Testis (tissue), 5 donors: ENCODE measurements at places on chromosomes 2 and 18. TPM values are rescaled to one million over a fixed set of nuclear protein-coding genes. Genes with fewer than 3 reads are reported as not detected.

Gene TMEFF2
- total RNA-seq: 2.7 TPM

- DNase-seq: no peak
These were observed 446.1 kb upstream of the MYT1L start for GRCh38 chr2:2777213-2777612.

Gene REG3G
- 69.7 TPM for total RNA-seq

DNA sequence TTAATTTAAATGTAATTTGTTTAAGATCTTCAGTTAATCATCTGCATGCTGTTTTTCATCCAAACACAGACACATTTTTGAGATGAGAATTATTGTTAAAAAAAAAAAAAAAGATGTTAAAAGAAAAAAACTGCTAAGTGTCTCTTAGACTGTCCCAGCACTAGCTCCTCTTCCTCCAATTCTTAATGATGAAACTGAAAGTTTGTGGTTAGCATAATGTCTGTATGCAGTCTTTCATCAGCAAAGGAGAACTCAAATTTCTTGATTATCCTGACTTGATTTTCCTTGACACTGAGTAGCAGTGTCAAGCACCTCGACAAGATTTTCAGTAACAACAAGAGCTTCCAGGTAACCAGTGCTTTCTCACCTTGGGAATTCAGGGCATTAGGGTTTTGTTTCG is 274.4 kb downstream of the LRRTM1 start:
- DNase-seq: no peak

DNA sequence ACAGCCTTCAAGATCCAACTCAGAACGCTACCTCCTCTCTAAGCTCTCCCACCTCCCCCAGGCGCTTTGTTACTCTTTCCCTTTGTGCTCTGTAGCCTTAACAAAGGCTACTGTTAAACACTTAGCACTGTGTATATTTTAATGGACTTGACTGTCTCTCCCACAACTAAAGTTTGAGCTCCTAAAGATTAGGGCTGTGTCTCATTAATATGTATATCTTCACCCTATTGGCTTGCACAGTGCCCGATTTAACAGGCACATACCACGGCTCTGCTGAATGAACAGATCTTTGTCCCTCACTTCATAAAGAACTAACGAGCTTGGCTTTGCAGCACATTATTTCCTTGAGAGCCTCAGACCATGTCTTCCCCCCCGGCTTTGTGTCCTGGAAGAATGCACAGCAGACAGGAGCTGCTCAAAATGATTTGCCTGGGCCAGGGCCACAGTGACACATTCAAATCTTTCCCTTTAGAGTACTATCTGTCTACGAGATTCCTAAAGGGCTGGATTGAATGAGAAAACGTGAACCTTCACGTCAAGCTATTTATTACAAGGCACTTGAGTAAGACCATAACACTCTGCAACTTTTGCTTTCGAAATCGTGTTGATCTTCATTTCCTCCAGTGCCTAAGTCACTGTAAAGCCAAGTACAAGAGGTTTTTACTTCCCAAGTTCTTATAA is 22.1 kb downstream of the ABHD3 start:
- peak; percentile 51 for DNase-seq

DNA sequence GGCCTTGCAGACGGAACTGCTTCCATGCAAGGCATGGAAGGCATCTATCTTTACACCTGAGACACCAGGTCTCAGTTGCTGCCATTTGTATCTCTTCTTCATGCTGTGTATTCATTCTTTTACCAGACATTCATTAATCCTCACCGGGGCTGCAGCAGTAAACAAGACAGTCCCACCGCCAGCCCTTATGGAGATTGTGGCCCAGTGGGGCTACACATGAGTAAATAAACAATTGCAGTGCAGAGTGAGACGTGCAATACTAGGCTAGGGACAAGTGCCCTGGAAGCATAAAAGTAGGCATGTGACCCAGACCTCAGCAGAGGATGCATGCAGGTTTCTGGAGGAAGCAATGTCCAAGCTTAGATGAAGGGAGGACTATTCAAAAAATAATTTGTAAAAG is 497.6 kb upstream of the KLHL29 start:
- DNase-seq: no peak

GRCh38 chr2:102005989-102006885 is 14.5 kb downstream of the IL1R2 start:
- DNase-seq: peak; percentile 78

Gene DNAJC5G
- 57.9 TPM for total RNA-seq

DNA sequence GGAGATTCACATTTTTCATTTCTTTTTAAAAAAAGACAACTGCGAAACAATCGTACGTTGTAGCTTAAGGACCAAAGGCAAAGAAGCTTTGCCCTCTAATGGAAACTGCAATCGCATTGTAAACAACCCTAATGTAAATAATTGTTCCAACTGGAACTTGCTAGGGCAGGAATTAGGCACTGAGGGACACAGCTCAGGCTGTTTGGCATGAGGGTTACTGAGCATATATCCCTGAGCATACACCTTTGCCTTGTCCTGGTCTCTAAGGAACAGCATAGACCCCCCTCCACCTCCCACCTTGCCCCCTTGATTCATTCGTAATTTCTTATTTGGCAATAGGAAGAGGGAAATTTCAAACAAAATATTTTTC is 396.4 kb downstream of the LNPK start:
- DNase-seq: no peak

DNA sequence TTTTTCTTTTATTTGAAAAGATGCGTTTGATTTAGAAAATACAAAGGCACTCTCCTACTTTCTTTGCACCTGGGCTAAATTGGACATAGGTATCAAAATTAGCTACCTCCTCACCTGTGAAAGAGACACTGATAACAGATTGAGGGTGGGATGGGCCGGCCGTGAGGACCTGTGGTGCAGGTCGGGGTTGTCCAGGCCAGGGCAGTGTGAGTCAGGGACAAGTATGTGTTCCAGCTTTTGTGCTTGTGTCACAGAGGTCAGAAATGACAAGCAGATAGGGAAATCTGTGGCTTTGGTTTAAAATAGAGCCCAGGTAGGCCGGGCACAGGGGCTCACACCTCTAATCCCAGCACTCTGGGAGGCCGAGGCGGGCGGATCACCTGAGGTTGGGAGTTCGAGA is 22.6 kb downstream of the MYL12B start:
- DNase-seq: no peak

Gene SLC11A1
- total RNA-seq: 32.3 TPM

DNA sequence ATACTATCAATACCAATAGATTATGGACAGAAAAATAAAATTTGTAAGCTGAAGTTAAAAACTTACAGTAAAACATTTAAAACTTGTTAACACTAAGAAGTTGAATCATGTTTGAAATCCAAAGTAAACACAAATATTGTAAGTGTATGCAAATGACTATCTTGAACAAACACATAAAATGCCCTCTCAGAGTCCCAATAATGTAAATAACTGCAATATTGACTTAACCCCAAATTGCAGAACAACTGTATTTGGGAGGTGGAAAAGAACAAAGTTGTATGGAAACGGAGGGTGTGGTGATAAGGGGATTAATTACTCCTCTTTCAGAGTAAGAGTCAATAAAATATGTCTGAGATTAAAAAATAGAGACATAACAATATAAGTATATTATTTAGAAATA is 140.0 kb upstream of the NOL4 start:
- DNase-seq: no peak

DNA sequence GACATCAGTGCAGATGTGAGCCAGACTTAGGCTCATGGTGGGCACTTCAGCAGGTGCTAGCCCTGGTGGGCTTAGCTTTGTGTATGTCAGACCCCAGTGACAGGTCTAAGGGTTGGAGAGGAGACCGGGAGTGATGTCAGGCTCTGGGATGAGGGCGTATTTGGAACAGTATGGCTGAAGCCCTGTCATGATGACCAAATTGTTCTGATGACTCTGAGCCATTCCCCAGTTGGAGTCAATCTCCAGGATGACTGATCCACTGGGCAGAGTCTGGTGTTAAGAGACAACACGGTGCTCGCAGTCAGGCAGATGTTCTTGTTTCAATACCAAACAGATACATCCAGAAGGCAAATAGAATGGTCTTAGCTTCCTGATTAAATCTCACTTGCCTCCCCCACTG is 241.5 kb downstream of the SOX11 start:
- DNase-seq: no peak

DNA sequence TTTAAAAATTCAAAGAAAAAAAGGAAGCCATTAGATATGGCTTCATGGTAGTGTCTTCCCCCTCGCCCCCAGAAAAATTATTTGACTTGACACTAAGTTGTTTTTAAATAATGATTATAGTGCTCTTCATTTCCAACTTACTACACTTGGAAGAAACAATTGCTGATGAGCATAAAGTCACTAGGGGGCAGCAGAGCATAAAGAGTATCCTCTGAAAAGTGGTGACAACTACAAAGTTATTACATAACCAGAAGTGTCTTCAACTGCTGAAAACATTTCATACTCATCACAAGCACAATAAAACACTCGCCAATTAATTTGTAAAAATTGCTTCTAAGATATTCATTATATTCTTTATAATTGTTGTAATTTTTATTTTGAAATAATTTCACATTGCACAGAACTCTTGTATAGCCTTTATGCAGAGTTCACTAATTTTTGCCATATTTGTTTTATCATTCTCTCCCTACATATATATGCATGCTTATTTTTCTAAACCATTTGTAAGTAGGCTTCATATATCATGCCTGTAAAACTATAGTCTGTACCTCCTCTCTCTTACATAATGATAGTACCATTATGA is 54.9 kb downstream of the EXOC6B start:
- DNase-seq: peak; percentile 83

DNA sequence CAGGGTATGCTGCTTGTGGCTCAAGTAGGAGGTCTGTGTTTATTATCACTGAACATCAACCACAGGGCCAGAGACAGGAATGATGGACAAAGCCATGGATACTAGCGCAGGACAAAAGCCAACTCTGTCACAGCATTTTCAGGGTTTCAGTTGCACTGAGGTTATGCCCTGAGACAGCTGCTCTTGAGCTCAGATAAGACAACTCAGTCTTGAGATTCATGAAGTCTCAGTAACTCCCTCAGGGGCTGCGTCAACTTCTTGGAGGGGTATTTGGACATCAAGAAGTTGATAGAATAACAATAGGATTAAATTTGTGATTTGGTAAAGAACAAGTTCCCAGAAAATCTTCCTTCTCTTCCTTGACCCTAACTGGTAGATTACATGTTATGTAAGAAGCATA is 287.0 kb upstream of the SLC14A2 start:
- DNase-seq: no peak

DNA sequence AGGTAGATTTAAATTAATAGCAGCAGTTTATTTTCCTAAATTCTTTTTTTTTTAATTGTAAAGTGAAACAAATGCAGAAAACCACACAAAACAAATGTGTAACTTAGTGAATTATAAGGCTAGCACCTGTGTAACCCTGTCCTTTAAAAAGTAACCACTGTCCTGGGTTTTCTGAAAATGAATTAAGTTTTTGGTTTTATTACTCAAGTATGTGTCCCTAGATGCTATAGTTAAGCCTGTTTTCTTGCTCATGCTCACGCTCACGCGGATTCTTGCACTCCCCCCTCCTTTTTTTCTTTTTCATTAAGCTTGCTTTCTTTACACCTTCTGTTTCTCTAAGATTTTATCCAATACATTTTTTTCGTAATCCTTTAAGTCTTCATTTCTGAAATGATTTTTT is 207.7 kb upstream of the STON1 start:
- no peak for DNase-seq

DNA sequence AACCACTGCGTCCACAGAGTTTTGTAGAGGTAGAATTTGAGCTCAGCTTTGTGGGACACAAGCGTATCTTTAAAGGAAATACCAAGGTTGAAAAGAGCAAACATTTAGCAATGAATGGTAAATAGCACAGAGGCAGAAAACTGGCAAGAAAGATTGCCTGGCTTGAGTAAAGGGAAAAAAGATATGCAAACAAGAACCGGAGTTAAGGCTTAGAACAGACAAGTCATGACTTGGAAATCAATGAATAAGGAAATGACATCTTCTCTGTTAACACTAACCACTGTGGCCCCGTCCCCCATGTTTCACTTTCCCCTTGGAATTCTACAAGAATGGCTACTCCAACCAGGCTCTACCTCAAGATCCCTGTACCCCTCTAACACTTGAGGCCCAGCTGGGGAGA is 3.8 kb downstream of the STAM2 start:
- no peak for DNase-seq

Gene SERPINB12
- 0.56 TPM for total RNA-seq

DNA sequence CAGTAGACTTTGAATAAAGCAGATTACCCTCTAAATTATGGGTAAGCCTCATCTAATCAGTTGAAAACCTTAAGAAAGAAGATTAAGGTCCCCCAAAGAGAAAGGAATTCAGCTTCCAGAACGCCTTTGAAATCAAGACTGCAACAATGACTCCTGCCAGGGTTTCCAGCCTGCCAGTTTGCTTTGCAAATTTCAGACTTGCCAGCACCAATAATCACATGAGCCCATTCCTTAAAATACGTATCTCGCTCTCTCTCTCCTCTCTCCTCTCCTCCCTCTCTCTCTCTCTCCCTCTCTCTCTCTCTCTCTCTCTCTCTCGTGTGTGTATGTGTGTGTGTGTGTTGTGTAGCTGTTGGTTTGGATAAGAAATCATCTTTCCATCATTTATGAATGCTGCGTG is 184.2 kb downstream of the PDE1A start:
- no peak for DNase-seq

DNA sequence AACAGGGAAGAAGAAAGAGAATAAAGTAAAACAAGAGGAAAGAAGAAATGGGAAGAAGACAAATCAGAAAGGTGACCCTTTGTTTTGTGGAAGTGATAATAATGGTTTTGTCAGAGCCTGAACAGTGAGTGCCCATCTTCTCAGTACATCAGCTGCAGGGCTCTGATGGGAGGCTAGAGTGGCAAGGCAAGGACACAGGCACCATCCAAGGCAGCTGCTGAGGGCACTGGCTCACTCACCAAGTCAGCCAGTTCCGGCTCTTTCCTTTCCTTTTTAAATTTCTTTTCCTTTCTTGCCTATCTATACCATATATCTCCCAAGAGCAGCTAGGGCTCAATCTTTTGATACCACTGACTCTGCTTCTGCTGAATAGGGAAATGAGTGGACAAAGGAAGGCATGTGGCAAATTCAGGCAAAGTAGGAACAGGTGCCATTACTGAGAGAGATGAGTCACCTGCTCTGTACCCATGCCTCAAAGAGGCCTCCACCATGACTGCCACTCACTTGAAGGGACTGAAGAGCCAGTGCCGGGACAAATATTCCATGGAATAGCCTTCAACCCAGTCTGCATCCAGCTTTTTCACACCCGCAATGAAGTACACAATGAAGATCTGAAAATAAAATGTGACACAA is 6.2 kb downstream of the GGCX start:
- no peak for DNase-seq

Gene CNGA3
- total RNA-seq: 1.1 TPM

GRCh38 chr18:37684590-37684989 is 119.0 kb upstream of the CELF4 start:
- DNase-seq: no peak
